DMS 273 treated with DMSO at 0.1 percent for 48 hours (cell line): ENCODE measurements at places on chromosomes 4 and X.

- DNase-seq, result peak; percentile 61
These were observed at the start of gene GPC3 for GRCh38 chrX:133985164-133985966. Gene GPC3, minus strand, starts transcription at chrX:133985594.

- DNase-seq, result no peak
These were observed 285.0 kb upstream of the BOD1L1 start for GRCh38 chr4:13912436-13912925.

GRCh38 chr4:13703096-13703495 lies 75.6 kb upstream of the BOD1L1 start:
- no peak for DNase-seq

- no peak for DNase-seq
These were observed 69.6 kb upstream of the RASGEF1B start for GRCh38 chr4:81541161-81541945.

DNA sequence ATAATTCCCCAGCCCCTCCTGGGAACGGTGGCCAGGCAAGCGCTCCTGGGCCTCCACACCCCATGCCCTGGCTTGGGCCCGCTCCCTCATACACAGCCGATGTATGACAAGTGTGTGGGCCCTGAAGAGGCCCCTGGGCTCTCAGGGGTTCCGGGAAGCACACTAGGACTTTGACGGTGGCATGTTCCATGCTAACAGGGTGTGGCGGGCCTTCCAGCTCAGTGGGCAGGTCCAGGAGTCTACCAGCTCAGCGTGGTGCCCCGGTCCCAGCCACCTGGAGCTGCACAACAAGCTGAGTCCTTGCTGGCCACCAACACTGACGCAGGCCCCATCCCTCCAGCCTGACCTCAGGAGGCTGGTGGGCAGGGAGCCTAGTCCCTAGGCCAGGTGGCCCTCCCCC lies 24.4 kb upstream of the HMX1 start:
- no peak for DNase-seq

DNA sequence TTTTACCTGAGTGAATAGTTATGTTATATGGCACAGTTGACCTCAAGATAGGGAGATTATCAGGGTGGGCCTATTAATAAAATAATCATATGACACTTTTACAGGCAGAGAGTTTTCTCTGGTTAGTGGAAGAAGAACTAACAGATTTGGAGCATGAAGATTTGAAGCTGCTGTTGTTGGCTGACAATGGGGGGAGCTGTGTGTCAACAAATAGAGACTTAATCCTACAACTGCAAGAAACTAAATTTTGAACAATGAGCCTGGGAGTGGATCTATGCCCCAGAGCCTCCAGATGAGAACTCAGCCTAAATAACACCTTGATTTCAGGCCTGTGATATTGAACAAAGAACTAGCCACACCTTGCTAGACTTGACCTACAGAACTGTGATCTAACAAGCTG lies 7.2 kb upstream of the CCSER1 start:
- DNase-seq, result no peak

- DNase-seq, result no peak
These were observed 286.4 kb upstream of the SMIM31 start for GRCh38 chr4:164467493-164467892.

- DNase-seq, result peak; percentile 18
These were observed 168.0 kb downstream of the BANK1 start for GRCh38 chr4:101958547-101958946.

- DNase-seq, result no peak
These were observed 577.6 kb downstream of the TECRL start for GRCh38 chr4:63831590-63832155.

- DNase-seq, result no peak
These were observed 6.5 kb upstream of the USP46 start for GRCh38 chr4:52665592-52665991.
